ENCODE measurements at places on chromosomes 2 and 18. TPM values are rescaled to one million over a fixed set of nuclear protein-coding genes. Genes with fewer than 3 reads are reported as not detected.

The ACADL gene
- 32.8 TPM for total RNA-seq

The OTOS gene
- not detected for total RNA-seq

The ARHGAP28 gene
- total RNA-seq = 8.6 TPM

The ANKRD44 gene
- 62.6 TPM for total RNA-seq

The MOGAT1 gene
- not detected for total RNA-seq

The IL36B gene
- total RNA-seq = not detected

The ACTR3 gene
- total RNA-seq = 318 TPM

The CD8A gene
- total RNA-seq = 2.9 TPM

The COLEC11 gene
- 1.4 TPM for total RNA-seq

The SPATA3 gene
- total RNA-seq = not detected

The TLX2 gene
- not detected for total RNA-seq

The GDF7 gene
- 16.4 TPM for total RNA-seq

The PMS1 gene
- total RNA-seq = 33.3 TPM

The SFT2D3 gene
- total RNA-seq = 4.9 TPM

The SANBR gene
- total RNA-seq = 17.7 TPM

The IKZF2 gene
- 9.9 TPM for total RNA-seq

The PROM2 gene
- 2.8 TPM for total RNA-seq

The FAM237A gene
- not detected for total RNA-seq

The DNAJB2 gene
- total RNA-seq = 54.4 TPM

The APCDD1 gene
- total RNA-seq = 10.9 TPM

The LYPD1 gene
- 1.2 TPM for total RNA-seq

The CNTNAP5 gene
- total RNA-seq = not detected

The ALPG gene
- not detected for total RNA-seq

The SLC16A14 gene
- 6.0 TPM for total RNA-seq

The LBX2 gene
- 0.75 TPM for total RNA-seq

The TBR1 gene
- not detected for total RNA-seq

The ATAD2B gene
- 45.8 TPM for total RNA-seq

The NEB gene
- total RNA-seq = 3.1 TPM

The SGPP2 gene
- 0.54 TPM for total RNA-seq

The BIN1 gene
- 37.9 TPM for total RNA-seq

The RPS27A gene
- total RNA-seq = 752 TPM

The MDH1 gene
- 94.8 TPM for total RNA-seq

The DLGAP1 gene
- total RNA-seq = 6.6 TPM

The PDCD1 gene
- 0.75 TPM for total RNA-seq

The DOK6 gene
- 6.3 TPM for total RNA-seq

The CROCC2 gene
- total RNA-seq = 0.45 TPM

The ARL5A gene
- 95.9 TPM for total RNA-seq

Data from aorta (tissue), 5 donors.